ENCODE measurements at places on chromosomes 7 and 10. TPM values are rescaled to one million over a fixed set of nuclear protein-coding genes. Genes with fewer than 3 reads are reported as not detected.

Gene NAT16
- not detected for total RNA-seq

Gene WASHC2C
- 40.9 TPM for total RNA-seq

Gene AKR1C8
- total RNA-seq, result 0.63 TPM

Gene PNLIP
- not detected for total RNA-seq

Gene PVRIG
- 70.5 TPM for total RNA-seq

Gene IL2RA
- 437 TPM for total RNA-seq

Gene FAS
- total RNA-seq, result 91.1 TPM

Gene CTAGE8
- not detected for total RNA-seq

Gene WDFY4
- total RNA-seq, result not detected

Gene ANKRD22
- 0.18 TPM for total RNA-seq

Gene SFR1
- total RNA-seq, result 17.8 TPM

Gene SYT15B
- total RNA-seq, result not detected

DNA sequence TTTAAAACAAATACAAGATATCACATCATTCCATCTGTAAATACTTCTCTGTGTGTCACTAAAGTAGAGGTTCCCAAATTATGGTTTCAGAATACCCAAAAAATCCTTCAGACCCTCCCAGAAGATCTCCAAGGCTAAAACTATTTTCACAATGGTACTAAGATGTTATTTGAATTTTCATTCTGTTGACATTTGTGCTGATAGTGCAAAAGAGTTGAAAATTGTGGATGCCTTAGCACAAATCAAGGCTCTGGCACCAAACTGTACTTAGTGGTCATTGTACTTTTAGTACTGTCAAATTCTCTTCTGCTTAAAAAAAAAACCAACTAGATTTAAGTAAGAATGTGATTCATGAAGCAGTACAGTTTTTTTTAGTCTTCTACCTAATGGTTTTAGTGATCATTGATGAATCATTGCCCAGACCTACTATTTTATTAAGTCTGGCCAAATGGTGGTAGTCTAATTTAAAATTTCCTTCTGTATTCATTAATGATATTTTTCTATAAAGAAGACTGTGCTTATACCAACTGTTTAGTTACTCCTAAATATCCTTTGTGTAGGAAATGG, 50.5 kb downstream of the TPST1 start:
- no peak for DNase-seq

- no peak for DNase-seq
Measured at GRCh38 chr7:78760620-78761355, 692.7 kb downstream of the MAGI2 start.

GRCh38 chr10:128952856-128953255, 514.2 kb upstream of the MGMT start:
- DNase-seq, result no peak

DNA sequence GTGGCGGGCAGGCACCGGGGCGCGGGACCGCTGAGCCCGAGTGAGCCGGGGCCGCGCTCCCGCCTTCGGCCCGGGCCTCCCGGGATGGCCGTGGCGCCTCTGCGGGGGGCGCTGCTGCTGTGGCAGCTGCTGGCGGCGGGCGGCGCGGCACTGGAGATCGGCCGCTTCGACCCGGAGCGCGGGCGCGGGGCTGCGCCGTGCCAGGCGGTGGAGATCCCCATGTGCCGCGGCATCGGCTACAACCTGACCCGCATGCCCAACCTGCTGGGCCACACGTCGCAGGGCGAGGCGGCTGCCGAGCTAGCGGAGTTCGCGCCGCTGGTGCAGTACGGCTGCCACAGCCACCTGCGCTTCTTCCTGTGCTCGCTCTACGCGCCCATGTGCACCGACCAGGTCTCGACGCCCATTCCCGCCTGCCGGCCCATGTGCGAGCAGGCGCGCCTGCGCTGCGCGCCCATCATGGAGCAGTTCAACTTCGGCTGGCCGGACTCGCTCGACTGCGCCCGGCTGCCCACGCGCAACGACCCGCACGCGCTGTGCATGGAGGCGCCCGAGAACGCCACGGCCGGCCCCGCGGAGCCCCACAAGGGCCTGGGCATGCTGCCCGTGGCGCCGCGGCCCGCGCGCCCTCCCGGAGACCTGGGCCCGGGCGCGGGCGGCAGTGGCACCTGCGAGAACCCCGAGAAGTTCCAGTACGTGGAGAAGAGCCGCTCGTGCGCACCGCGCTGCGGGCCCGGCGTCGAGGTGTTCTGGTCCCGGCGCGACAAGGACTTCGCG, 534 bp downstream of the FZD9 start:
- no peak for DNase-seq

DNA sequence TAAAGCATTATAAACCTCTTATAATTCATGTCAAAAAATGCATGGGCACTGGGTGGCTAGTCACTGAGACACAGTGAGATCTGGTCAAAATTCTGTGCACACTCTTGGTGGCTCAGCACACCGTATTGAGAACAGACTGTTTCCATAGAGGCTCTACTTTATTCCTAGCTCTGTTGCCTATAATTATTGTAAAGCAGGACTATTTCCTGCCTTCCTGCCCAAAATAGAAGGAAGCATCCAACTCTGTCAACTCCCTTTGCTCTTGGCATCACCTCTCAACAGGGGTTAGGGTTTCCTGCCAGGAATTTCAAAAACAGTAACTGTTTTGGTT, 45.1 kb downstream of the PTN start:
- DNase-seq, result no peak

GRCh38 chr10:60461688-60462087, 72.0 kb upstream of the ANK3 start:
- DNase-seq, result no peak

DNA sequence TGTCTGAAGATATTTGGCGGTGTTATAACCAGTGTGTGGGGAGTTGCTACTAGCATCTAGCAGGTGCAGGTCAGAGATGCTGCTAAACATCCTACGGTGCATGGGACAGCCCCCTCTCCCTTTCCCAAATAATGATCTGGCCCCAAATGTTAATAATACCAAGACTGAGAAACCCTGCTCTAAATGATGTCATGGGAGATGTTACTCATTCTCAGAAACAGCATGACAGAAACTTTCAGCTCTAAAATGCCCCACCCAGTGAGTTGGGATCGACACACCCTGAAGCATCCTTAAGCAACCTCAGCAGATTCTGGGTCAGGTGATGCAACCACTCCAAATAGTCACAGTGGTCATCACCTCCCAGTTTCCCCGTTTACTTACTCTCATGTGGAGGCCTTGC, 108.8 kb upstream of the MPP7 start:
- DNase-seq, result peak; percentile 58

DNA sequence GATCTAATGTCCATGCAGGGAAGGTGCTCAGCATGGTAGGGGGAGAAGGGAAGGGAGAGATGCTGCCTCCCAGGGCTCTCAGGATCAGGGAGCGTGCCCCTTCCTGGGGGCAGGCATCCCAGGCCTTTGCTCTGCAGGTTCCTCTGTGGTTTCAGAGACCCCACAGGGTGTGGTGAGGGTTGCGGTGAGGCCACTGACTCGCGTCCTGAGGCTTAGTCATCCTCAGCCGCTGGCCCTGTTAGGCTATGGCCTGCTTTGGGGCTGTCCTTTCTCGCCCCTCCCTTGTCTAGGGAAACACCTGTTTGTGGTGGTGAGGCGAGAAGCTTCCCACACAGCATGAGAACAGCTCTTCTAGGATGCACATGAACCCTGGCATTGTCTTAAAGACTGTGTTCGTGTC, 558.3 kb upstream of the FOXK1 start:
- no peak for DNase-seq

DNA sequence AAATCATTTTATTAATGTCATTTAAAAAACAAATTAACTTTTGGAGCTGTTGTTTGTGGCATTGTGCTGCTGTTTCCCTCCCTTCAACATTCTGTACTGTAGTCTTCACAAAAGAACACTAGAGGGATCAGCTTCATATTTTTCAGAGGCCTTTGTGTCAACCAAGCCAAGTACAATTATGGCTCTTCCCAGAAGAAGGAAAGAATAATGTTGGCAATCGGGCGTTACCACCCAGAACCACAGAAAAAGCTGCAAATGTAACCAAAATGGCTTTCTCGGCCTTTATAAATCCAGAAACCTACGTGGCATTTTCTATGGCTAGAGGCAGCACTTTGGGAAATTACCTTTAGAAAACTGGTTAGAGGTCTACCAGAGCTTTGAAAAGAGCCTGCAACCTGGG, 98.8 kb upstream of the COL1A2 start:
- no peak for DNase-seq

- no peak for DNase-seq
Measured at GRCh38 chr10:101217450-101218281, 11.6 kb downstream of the LBX1 start.

DNA sequence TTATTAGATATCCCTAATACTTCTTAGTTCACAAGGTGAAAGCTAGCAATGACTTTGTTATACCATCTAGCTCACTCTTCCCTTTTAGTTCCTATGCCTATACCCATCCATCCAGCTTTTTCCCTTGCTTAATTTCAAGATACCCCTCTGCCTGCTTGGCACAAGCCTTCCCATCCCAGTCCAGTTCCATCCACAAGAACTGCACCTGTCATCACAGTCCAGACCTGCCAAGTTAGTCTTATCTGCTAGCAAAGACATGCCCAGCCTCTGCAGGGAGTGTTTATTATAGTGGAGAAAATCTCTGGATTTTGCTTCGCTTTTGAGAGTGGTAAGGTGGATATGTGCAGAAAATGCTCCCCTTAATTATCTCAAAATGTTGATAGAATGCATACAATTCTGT, 158.2 kb downstream of the ST7 start:
- DNase-seq, result no peak

DNA sequence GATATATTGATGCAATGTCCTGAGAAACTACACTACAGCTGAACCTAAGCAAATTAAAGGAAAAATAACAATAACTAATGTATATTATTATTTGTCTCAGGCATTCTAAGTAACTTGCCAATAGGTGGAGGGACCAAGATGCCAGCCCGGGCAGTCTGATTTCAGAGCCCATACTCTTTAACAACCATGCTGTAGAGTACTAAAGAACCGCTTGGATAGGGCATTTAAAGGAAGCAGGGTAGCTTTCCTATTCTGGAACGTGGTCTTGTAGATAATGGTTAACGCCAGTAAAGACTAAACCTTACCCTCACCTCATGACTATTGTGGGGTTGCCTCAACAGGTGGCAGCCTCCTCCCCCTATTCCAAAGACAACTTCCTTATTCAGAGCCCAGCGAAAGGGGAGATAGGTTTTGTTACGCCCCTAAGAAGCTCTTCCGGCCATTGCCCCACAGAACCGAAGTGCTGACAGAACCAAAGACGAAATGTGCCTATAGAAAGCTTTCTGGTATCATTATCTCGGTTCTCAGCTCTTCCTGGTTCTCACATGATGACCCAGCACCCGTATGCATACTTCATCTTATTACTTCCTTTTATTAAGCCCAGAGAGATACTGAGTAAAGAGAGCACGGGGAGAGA, 707 bp upstream of the C1GALT1 start:
- DNase-seq, result peak; percentile 55

DNA sequence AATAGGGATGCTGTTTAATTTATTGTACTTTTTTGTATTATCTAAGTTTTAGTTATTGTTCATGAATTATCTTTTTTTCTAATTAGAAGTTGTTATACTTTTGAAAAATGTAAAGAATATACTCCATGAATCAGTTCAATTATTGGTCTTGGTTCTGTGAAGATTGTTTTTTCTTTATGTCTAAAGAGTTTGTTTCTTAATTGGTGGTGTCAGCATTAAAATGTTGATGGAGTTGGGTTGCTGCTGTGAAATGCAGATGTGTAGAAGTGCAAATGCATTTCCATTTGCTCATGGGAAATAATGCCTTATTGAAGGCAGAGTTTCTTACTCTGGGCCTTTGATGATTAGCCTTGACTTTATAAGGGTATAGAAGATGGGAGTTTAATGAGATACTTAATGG, 11.9 kb downstream of the NRG3 start:
- no peak for DNase-seq

- DNase-seq, result peak; percentile 71
Measured at GRCh38 chr10:110495731-110496552, 1.8 kb upstream of the DUSP5 start.

GRCh38 chr7:75732764-75733630, 5.7 kb downstream of the HIP1 start:
- no peak for DNase-seq

DNA sequence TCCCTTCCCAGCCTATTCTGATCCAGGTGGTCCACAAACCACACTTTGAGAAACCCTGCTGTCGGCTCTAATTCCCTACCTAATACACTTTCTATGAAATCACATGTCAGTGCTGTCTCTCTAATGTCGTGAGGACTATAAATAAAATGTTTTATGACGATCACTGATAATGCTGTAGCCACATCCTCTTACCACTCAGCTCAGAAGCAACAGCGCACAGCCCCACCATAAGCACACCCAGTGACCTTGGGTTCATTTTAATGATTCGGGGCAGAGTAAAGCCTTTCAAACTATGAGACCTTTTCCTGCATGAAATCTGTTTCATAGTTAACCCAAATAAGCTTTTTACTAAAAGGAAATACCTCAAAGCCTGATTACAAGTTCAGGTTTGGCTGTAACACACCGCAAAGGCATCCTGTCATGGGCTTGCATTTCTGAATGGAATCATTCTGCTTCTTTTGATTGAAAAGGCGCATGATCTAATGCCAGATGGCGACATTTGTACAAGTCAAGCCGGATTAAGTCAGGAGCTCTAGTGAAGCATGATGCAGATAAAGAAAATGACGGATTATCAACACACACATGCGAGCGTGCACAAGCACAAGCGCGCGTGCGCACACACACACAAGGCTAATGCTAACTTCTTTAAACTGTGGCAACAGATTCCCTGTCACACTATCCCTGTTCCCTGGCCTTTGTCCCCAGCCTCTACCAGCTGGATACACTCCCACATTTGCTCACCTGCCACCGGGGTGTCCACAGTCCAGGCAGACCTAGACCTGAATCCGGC, 180.5 kb upstream of the PDE1C start:
- DNase-seq, result no peak

- no peak for DNase-seq
Measured at GRCh38 chr7:98204670-98205069, 6.6 kb upstream of the BHLHA15 start.

DNA sequence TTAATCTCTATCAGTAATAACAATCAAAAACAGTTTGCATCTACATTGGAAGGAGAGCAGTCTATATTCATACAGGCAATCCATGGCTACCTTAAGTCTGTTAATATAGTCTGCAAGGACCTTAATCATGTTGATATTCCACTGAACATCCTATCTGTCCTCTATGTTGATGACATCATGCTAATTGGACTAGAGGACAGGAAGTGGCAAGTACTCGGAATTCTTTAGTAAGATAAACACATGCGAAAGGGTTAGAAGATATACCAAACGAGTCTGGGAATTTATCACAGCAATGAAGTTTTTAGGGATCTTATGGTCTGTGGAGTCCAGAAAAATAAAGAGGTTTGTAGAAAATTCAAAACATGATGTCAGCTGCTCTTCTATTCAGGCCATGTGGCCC, 11.3 kb upstream of the SAMD9L start:
- DNase-seq, result no peak

GRCh38 chr7:28956608-28957063, 1.5 kb downstream of the TRIL start:
- peak; percentile 21 for DNase-seq

- no peak for DNase-seq
Measured at GRCh38 chr7:158267742-158268435, 319.7 kb downstream of the PTPRN2 start.

Data from activated CD4-positive, alpha-beta memory T cell treated with anti-CD3 and anti-CD28 coated beads, Interleukin-2, amount 10 ng/mL, durations not matched to agents 7 days and 5 days (primary cell).